Naive thymus-derived CD4-positive, alpha-beta T cell (primary cell): ENCODE measurements at places on chromosomes 5 and 9.
A peak's percentile ranks its signal among the peaks of the same experiment; 100 is the strongest.

DNA sequence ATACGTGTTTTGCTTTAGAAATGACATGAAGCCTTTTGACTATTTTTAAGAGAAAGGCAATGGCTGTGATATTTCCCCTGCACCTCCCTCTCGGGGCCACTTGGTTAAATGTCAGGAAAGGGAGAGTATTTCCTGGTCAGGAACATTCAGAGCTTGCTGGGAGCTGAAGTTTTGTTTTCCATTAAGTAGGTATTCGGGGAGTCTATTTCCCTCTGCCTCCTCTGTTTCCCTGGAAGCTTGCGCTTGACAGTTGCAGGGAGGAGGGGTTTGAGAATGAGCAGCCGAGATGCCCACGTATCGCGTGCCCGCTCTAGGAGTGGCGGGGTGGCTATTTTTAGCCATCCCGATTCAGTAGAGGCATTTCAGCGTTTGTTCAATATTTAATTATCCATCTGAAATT lies 6.7 kb downstream of the DAB2IP start:
- DNase-seq: no peak

- DNase-seq: no peak
Observed at GRCh38 chr9:81599837-81600236, 89.5 kb downstream of the TLE1 start.

DNA sequence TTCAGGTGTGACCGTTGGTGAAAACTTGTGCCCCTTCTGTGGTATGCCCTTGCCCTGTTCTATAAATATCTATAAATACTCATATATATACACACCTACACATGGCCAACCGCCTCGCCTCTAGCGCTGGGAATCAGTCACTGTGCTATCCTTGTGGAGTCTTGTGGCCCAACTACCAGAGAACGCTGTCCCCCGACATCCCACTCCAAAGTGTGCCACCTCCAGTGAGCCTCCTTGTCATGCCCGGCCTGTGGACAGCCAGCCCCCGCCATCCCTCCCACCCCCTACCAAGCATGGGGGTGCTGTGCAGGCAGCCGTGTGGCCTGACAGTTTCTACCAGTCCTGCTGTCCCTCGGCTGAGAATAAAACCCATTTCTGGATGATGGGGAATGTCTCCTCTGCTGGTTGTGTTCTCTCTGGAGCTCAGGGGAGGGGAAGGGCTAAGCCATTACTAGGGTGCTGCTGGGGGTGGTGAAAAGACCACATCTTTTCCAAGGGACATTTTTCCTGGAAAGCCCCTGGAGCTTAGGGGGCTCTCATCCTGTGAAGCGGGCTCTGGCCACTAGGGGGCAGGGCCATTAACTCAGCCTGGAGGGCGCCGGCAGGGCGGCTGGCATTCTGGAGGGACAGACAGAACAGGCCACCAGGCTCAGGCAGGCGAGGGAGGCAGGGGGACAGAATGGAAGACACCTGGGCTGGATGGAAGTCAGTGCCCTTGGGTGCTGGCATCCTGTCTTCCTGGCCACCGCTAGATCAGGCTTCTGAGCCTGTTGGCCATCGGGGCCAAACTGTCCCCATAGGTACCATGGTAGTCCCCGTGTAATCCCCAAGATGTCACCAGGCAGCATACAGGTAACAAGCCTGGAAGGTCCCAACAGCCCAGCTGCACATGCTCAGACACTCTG lies 20.7 kb downstream of the GOLGA2 start:
- peak; percentile 35 for DNase-seq

DNA sequence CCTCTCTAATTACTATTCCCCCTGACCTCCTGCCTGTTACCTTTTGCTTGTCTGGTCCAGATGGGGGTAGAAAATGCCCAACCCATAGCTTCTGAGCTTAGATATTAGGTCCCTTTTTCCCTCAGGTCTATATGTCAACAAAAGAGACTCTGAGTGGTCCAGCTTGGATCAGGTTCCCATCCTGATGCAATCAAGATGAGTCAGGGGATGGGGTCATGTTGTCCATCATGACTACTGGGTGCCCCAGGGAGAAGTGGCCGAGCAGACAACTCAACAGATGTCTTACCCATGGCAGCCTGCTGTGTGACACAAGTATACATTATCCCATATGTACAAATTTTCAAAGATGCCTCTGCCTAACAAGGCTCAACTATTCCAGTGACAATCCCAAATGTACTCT lies 9.1 kb upstream of the ANKH start:
- no peak for DNase-seq

DNA sequence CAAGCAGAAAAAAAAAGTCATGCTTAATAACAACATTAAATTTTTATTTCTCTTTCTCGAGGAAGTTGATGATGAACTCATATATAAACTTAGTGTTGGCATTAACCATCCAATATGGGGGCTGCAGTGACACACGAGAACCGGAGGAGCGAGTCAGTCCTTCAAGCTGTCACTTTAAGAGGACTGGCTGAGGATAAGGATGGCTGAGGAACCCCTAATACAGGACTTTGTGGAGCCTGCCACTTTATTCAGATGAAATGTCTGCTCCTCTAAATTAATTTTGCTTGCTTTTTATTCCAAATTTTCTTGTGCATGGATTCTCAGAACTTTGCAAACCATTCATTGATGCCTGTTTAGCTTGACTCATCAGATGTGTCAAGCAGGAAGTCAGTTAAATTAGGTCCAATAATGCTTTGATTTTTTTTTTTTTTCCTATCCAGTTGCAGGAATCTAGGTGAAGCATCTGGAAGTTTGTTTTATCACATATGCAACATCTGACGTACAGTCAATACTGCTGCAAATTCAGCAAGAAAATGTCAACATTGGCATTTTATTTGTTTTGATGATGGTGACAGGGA lies 144.2 kb upstream of the COL5A1 start:
- DNase-seq: no peak

- no peak for DNase-seq
Observed at GRCh38 chr9:92964607-92965060, 17.3 kb downstream of the FGD3 start.

GRCh38 chr9:115106001-115106400 lies 12.0 kb downstream of the TNC start:
- DNase-seq: no peak
